SK-N-SH (cell line): ENCODE measurements at places on chromosomes 1 and 21.

GRCh38 chr1:222443566-222443965 lies 104.3 kb downstream of the HHIPL2 start:
- no peak for DNase-seq

DNA sequence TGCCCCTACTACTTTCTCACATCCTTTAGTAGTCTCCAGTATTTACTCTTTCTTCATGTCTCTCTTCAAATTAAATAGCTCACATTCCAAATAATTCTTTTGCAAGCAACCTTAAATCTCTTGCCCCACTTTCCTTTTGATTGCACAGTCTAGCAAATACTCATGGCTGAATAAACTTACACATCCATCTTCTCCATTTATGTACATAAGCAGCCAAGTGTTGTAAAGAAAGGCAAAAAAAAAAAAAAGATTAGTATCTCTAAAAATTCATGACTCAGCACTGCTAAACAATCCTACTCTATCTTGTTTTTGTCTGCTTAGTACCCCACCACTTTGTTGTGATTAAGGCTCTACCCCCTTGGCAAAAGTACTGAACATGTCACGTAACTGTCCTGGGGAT lies 42.6 kb downstream of the F13B start:
- DNase-seq = no peak

DNA sequence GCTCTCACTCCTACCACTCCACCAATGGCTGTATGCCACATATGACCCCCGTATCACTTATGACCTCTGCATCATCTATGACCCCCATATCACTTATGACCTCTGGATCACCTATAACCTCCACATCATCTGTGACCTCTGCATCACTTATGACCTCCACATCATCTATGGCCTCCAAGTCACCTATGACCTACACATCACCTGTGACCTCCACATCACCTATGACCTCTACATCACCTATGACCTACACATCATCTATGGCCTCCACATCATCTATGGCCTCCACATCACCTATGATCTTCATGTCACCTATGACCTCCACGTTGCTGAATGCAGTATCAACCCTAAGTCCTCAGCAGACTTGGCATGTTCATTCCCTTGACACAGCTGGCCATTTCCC lies 271.2 kb downstream of the MATN1 start:
- DNase-seq = no peak

- DNase-seq = no peak
These were observed 645 bp upstream of the TLR5 start for GRCh38 chr1:223143537-223144248.

GRCh38 chr1:91637539-91637994 lies 136.9 kb downstream of the CDC7 start:
- no peak for DNase-seq

GRCh38 chr1:118960567-118961136 lies 27.5 kb downstream of the TBX15 start:
- no peak for DNase-seq

DNA sequence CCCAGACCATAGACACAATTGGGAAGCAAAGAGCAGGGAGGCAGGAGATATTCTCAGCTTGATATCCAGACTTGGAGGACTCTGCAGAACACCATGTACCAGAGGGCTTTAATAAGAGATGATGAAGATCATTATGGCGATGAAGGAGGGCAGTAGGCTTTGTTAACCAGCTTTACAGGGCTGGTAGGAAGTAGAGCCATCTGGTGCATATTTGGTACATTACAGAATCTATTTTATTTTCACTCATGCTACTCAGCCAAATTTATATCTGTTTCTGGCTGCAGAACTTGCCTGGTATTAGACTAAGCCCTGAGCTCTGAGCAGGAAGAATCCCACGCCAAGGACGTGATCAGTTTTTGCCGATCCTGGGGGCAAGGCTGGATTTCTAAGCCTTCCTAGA lies 61.8 kb upstream of the SYT6 start:
- DNase-seq = no peak

- DNase-seq = peak; percentile 85
These were observed 53.5 kb downstream of the GLIS1 start for GRCh38 chr1:53685272-53686051.

DNA sequence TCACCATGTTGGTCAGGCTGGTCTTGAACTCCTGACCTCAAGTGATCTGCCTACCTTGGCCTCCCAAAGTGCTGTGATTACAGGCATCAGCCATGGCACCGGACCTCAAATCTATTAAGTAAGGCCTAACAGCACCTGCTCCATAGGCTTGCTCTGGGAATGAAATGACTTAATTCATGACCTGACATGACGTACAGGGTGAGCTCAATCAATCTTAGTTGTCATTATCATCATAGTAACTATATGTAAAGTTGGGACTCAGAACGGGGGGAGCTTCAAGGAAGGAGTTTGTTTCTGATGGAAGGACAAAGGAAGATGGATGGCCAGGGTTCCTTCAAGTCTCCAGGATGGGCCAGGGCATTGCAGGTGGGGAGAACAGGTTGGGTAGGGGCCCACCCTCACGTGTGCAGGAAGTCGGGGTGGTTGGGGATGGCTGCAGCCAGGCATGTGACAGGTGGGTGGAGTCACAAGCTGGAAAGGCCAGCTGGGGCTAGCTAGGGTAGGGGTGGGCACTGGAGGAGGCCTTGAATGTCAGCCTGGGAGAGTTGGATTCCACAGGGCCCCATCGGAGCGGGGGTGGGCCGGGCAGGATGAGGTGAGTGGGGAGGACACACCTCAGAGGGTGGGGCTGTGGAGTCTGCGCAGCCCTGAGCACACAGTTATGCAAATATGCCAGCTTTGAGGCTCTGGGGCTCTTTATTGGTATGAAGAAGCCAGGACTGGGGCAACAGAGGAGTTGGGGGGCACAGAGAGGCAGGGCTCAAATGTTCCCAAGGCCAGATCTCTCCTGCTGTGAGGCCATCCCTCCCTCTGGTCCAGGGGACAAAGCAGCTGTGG lies 9.6 kb downstream of the TRIM62 start:
- DNase-seq = no peak

DNA sequence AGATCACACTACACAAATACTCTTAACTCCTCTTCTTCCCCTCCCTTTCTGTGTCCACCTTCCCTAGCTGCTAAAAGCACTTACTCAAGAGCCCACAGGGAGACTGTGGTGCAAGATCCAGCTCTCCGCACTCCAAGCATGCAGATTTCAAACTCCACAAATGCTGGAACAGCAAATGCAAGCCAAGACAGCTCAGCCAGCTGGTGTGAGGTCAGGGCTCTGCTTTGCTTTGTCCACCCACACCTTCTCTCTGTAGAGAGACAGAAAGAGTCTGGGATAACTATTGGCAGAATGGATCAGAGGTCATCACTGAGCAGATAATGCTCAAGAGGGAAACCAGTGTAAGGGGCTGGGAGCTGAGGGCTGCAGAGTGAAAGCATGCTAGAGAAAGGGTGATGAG lies 45.2 kb upstream of the DPT start:
- no peak for DNase-seq

- no peak for DNase-seq
These were observed 13.4 kb downstream of the PLA2G2F start for GRCh38 chr1:20152599-20152930.

GRCh38 chr1:226617109-226617508 lies 68.5 kb downstream of the STUM start:
- no peak for DNase-seq

DNA sequence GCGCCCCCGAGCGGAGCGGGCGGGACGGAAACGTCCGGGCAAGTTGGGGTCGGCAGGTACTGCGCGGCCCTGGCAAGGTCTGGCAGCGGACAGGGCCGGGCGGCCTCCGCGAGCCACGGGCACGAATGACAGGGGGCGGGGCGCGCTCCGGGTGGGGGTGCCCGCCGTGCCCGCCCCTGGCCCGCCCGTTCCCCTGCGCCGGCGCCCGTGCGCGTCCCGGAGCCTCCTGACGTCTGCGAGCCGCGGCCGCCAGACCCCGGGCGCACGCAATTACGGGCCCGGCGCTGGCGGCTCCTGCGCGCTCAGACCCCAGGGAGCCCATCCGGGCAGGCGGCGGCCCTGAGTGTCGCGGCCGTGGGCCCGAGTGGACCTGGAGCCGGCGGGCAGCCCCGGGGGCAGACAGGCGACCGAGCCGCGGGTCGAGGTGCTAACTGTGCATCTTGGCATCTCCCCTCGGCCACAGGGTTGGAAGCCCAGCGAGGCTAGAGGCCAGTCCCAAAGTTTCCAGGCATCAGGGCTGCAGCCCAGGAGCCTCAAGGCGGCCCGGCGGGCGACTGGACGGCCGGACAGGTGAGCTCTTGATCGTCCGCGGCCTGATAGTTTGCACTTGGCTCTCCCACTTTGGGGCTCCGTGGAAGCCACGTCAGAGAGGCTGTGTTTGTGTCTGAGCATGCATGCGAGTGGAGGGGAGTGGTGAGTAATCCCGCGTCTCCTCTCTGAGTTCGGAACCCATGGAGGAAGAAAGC lies 918 bp downstream of the MIB2 start:
- DNase-seq = peak; percentile 85

DNA sequence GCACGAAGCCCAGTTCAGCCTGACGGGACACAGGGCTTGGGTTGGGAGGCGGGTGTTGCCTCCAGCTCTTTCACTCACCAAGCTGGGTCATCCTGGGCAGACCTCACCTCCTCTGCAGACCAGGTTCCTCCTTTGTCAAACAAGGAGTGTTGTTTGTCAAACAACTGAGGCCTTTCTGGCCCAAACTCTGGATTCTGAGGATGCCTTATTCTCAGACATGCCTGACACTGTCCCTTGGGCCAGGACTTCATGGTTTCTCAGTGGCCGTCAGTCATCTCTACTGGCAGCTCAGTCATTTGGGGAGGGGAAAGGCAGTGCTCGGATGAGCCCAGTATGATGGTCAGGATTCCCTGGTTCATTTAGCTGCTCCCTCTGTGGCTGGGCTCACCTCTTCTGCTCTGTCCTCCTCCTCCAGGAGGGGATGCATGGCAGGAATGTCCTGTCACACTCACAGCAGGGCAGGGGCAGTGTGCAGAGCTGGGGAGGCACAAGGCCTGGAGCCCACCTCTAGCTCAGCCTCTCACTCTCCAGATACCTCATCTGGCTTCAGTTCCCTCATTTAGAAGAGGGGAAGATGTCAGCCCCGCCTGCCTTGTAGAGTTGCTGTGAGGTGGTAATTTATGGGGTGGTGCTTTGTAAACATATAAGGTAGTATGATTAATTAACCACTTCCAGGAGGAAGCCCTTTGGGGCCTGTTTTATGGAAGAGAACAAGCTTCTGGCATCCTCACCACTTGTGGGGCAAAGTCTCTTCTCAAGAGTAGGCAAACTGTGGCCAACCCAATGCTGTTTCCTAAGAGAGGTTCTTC lies 20.6 kb downstream of the SLC2A1 start:
- DNase-seq = no peak

GRCh38 chr21:33870768-33871167 lies 44.8 kb downstream of the ATP5PO start:
- no peak for DNase-seq

DNA sequence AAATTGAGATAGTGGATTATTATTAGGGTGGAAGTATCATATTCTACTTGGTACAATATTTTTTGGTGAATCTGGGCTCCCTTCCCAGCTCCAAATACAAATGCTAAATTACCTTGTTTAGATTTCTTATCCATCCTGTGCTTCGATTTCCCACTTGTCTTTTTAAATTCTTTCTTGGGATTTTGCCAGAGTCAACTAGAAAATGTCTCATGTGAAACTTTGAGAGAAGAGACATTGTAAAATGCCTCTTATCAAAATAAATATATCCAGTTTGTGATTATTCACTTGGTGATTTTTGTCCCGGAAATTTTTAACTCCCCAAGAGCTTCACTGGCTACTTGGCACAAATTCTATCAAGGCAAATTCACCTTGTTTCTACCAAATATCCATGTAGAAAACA lies 202.0 kb downstream of the FMN2 start:
- DNase-seq = no peak

DNA sequence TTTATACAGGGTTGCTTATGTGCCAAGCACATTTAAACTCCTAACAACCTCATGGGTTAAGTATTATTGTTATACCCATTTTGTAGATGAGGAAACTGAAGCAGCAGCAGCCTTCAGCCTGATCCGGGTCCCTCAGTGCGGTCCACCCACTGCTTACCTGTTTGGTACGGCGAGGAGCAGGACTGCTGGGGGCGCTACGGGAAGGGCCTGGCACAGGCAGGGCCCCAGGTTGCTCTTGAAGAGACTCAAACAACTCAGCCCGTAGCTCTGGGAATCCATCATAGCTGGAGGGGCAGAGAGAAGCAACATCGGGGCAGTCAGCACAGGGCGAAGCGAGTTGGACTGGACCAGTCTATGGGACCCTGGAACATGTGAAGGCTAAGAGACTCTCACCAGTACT lies 9.2 kb downstream of the DENND4B start:
- DNase-seq = peak; percentile 7

DNA sequence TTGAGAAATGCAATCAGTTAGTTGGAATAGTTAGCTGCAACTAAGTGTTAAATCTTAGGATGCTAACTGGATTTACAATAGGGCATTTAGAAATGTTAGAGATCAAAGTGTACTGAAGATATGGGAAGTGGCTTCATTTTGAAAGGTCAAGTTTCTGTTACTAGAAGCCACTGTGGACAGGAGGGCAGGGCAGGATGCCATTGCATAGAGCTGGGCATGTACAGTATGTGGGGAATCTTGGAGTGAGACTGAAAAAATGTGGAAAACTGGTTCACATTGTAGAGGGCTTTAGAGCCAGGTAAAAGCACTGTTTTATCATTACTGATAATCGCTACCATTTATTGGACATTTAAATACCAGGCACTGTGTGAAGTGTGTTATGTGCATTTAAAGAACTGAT lies 31.0 kb downstream of the ARID1A start:
- no peak for DNase-seq

- DNase-seq = no peak
These were observed 98.0 kb upstream of the RALGPS2 start for GRCh38 chr1:178627037-178627436.

GRCh38 chr1:77038000-77038399 lies 170.7 kb downstream of the ST6GALNAC5 start:
- no peak for DNase-seq

DNA sequence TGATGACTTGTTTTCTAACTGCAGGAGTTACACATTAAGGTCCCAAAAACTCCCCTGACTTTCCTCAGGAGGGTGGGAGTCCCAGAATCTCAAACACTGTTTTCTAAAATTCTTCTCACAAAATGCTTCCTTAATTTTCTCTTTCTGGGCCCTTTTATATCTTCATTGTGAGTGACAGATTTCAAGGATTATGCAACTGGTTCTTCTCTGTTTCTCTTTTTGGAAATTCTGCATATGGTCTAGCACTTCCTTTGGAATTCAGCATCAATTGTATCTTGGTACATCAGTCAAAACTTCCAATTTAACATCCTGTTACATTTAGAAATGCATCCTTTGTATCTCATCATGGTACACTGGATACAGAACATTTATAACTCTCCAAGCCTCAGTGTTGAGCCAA lies 59.7 kb downstream of the LMO4 start:
- no peak for DNase-seq

GRCh38 chr1:170674239-170674638 lies 10.3 kb downstream of the PRRX1 start:
- DNase-seq = no peak

GRCh38 chr21:45867041-45867666 lies 114.4 kb upstream of the COL6A1 start:
- DNase-seq = no peak
